NCI-H526 (cell line): ENCODE measurements at places on chromosomes 16 and 17.

- DNase-seq = no peak
These were observed 12.6 kb upstream of the CLTC start for GRCh38 chr17:59607061-59607460.

GRCh38 chr17:4604111-4604644, 19.8 kb downstream of the SMTNL2 start:
- DNase-seq = no peak

GRCh38 chr16:11151885-11152629, 103.9 kb downstream of the SOCS1 start:
- DNase-seq = no peak

GRCh38 chr16:16146380-16147315, 76.6 kb downstream of the ABCC6 start:
- no peak for DNase-seq

- DNase-seq = no peak
These were observed 44.7 kb downstream of the ABCC1 start for GRCh38 chr16:15993946-15994665.

- no peak for DNase-seq
These were observed 1.2 kb downstream of the ORMDL3 start for GRCh38 chr17:39926135-39926587.

DNA sequence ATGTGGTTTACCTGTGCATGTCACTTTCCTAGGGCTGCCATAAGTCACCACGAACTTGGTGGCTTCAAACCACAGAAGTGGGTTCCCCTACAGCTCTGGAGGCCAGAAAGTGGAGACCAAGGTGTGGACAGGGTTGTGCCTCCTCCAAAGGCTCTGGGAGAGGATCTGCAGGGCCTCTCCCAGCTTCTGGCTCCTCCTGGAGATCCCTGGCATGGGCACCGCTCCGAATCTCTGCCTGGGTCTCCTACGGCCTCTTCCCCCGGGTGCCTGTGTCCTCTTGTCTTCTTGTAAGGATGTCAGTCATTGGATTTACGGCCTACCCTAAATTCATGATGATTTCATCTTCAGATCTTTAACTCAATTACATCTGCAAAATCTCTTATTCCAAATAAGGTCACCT, 2.5 kb upstream of the SRRM2 start:
- DNase-seq = no peak

- no peak for DNase-seq
These were observed 10.2 kb downstream of the PIP4K2B start for GRCh38 chr17:38789185-38789584.

GRCh38 chr17:2406271-2406902, 5.5 kb upstream of the MNT start:
- no peak for DNase-seq

- no peak for DNase-seq
These were observed 98.0 kb downstream of the CYTH1 start for GRCh38 chr17:78684026-78684425.

GRCh38 chr16:64362193-64362592, 759.7 kb downstream of the CDH11 start:
- no peak for DNase-seq

DNA sequence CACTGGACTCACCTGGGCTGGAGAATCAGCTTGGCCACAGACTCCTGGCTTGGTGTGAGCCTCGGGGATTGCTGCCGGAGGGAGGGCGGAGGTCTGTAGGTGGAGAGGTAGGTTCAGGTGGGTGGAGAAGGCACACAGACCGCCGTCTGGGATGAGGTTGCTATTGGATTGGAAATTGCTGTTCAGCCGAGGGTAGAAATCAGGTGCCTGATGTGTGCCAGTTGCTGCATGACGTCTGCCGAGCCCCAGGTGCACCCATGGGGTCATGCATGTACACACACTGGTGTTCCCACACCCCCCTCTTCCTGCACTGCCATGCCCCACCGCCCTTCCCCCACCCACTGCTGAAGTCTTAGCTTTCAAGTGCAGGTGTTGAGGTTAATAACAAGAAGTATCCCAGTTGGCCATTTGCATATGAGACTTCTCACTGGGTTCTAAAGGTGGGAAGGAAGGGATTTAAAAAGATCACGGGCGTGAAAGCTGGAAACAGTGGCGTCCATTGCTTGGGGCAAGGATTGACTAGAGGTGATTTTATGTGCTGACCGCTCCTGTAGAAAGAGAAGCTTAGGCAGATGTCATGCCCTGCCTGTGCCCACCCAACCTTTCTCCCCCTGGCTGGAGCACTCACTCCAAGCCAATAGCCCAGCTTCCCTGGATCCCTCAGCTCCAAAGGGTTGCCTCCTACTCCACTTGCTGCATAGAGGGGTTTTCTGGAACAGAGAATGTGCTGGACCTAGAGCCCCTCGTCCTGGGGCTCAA, 193.6 kb downstream of the CCDC182 start:
- peak; percentile 93 for DNase-seq

DNA sequence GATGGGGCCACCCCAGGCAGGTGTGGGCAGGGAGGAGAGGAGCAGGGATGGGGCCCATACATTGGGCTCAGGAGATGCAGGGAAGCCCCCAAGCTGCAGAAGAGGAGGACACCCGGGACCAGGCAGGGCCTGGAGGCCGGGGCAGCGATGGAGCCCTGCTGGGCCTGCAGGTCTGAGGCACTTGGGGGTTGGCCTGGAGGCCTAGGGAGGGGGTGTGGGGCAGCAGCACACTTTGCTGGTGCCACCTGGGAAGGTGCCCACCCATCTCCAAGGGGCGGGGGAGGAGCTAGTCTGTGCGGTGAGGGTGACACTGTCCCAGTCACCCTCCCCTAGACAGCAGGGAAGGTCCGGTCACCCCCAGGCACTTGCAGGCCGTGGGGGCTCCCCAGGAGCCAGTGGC, 6.4 kb upstream of the CCDC57 start:
- DNase-seq = no peak

- no peak for DNase-seq
These were observed 5.5 kb downstream of the CBFA2T3 start for GRCh38 chr16:88971371-88972097.

GRCh38 chr17:61419496-61420046, 19.9 kb downstream of the TBX2 start:
- DNase-seq = no peak

DNA sequence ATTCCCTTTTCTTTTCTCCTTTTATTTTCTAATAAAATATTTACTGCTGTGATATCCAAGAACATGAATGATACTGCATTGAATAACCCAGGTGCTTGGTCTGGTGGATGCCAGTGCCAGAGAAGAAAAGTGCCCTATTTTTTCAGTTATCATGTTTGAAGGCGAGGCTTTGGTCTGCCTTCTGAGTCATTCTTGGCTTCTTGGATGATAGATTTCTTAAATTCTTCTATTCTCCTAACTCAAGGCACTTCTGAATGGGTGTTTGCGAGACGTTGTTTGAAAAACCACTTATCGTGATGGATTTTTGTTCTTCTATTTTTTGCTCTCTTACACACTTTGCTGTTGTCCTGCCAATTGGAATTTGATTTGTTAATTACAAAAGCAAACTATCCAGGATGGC, 66.7 kb downstream of the FTO start:
- DNase-seq = no peak

DNA sequence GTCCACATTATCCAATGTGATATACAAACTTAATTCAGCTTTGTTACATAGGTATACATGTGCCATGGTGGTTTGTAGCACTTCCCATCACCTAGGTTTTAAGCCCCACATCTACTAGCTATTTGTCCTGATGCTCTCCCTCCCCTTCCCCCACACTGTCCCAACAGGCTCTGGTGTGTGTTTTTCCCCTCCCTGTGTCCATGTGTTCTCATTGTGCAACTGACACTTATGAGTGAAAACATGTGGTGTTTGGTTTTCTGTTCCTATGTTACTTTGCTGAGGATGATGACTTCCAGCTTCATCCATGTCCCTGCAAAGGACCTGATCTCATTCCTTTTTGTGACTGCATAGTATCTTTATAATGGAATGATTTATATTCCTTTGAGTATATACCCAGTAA, 196.7 kb downstream of the CDH11 start:
- no peak for DNase-seq

DNA sequence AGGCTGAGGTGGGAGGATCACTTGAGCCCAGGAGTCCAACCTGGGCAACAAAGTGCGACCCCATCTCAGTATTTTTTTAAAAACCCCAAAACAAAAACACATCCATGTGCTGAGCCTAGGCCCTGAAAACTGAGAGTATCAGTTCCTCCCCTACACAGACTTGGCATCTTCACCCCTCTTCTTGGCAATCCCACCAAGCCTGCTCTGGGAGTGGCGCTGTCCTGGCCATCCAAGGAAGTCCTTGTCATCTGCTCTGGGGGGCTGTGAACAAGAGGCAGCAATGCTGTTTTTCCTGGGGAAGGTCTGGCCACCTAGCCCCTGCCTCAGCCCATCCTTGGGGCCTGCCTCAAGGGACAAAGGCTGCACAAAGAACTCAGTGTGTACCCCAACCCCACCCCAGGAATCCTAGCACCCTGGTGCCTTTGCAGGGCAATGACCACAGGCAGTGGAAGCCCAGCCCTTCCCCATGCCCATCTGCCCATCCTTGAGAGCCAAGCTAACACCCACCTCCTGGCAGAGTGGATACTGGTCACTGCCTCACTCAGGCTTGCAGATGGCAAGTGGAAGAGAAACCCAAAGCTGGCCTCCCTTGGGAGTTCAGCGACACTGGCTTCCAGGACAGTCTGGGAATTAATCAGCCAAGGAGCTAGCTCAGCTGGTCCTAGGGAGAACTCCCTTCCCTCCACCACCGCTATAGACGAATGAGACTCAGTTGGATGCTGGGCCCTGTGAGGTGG, 14.8 kb upstream of the GFOD2 start:
- DNase-seq = no peak

GRCh38 chr16:50745940-50746339, 4.1 kb downstream of the CYLD start:
- no peak for DNase-seq

GRCh38 chr16:471353-472198, 46.1 kb downstream of the RAB11FIP3 start:
- peak; percentile 14 for DNase-seq

GRCh38 chr17:72122010-72122764, 1.4 kb downstream of the SOX9 start:
- peak; percentile 58 for DNase-seq

DNA sequence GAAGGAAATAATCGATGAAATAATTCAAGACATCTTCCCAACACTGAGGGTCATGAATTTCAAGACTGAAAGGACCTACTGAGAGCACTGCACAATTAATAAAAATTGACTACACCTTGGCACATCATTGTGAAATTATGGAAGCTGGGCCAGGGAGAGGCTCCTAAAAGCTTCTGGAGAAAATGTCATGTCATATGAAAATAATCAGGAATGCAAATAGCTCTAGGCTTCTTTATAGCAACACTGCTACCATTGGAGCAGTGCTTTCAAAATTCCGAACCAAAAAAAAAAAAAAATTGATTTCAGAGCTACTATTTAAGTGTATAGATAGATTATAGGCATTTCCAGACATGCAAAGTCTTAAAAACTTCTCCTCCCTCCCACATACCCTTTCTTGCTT, 6.4 kb upstream of the ALOX15B start:
- DNase-seq = no peak

DNA sequence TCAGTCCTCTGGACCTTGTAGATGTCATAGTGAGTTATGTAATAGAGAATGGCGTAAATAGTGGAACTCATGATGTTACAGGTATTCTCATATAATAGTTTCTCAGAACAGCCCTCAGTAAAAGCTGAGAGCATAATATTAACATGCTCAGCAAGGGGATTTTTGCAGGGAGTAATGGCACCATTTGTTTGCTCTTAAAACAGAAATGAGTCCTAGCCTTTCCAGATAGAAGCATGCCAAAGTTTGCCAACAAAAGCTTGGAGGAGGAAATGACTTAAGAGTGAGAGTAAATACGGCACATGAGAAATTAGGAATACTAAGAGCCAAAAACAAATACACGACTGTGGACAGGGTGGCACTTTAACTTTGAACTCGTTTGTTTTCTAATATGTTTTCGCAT, 198.4 kb downstream of the ANKFN1 start:
- no peak for DNase-seq

GRCh38 chr16:75197522-75198134, 9.3 kb downstream of the CTRB2 start:
- no peak for DNase-seq

GRCh38 chr16:85601272-85601639, 11.9 kb upstream of the GSE1 start:
- DNase-seq = no peak

GRCh38 chr16:57092786-57093411, 516 bp downstream of the CPNE2 start:
- DNase-seq = peak; percentile 56

GRCh38 chr16:67782567-67783352, 23.6 kb downstream of the RANBP10 start:
- no peak for DNase-seq

- DNase-seq = peak; percentile 17
These were observed at the start of gene NOL3 for GRCh38 chr16:67170168-67170948. Gene NOL3 (plus strand): TSS chr16:67170538.

DNA sequence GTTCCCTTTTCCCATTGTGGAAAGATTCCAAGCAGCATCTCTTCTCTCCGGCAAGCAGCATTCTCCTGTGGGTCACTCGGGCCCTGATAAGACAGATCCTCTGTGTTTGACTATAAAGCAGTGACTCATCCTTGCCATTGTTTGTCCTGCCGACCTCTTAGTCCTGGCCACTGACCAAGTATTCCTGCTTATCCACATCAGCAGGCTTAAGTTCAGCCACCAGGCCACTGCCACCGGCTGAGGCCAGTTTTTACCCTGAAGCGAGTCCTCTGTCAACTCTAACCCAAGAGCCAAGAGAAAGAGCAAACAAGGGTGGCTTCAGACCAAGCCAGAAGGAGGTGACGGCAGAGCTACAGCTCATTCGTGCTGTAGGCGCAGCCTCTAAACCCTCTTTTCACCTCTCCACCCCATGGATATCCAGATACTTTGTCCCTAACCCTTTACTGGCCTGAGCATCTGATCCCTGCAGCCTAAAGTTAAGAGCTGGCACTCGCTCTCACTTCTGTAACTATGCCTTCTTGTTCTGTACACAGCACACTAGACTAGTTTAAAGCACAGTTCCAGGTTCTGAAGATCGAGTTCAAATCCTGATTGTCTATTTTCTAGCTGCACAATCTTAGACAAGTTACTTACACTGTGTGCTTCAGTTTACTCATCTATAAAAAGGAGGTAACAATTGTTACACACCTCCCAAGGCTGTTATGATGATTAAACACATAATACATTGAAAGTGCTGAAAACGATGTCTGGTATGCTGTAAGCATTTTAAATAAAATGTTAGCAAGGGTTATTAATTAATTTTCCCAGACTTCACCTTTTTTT, 31.0 kb downstream of the SOX9 start:
- peak; percentile 49 for DNase-seq

GRCh38 chr17:75850928-75851692, 4.0 kb downstream of the WBP2 start:
- DNase-seq = no peak

DNA sequence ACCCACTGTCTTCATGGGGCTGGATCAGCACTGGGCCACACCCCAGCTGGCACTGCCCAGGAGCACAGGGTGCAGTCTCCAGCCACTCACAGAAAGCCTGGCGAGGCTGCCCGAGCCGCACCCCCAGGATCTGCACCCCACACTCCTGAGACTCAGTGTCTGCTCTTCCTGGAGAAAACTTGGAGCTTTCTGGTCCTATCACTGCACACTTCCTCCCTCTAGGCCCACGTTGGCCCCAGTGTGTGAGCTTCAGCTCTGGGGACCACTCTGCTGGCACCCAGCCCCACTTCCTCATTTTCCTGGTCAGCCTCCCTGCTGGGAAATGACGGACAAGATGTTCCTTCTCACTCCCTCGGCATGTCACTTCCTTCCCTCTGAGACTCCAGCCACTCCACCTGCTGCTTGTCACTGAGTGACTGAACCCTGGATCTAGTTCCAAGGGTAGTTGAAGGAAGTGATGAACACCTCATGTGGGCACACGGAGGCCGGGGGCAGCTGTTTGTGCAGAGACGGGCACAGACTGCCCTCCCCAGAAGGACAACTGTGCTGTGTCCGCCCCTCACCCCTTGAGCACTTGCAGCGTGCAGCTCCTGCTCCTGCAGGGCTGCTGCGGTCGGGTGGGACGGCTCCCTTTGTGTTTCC, 29.0 kb downstream of the ZC3H18 start:
- no peak for DNase-seq
